Naive thymus-derived CD8-positive, alpha-beta T cell (primary cell): ENCODE measurements at places on chromosomes 11 and 22.
A peak's percentile ranks its signal among the peaks of the same experiment; 100 is the strongest.

DNA sequence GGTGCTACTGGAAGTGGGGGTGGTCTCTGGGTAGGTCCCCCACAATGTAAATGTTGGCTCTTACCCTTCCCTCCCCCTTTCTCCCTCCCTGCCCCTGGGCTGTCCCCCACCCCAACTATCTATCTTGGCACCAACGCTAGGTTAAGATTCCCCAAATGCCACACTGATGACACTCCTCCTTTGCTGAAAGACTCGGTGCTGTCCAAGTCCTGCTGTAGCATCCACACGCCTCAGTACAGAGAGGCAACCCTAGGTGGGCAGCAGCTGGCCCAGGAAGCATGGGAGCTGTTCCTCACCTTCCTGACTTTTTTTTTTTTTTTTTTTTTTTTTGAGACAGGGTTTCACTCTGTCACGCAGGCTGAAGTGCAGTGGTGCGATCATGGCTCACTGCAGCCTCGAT is 3.4 kb upstream of the KCTD17 start:
- DNase-seq, result no peak

DNA sequence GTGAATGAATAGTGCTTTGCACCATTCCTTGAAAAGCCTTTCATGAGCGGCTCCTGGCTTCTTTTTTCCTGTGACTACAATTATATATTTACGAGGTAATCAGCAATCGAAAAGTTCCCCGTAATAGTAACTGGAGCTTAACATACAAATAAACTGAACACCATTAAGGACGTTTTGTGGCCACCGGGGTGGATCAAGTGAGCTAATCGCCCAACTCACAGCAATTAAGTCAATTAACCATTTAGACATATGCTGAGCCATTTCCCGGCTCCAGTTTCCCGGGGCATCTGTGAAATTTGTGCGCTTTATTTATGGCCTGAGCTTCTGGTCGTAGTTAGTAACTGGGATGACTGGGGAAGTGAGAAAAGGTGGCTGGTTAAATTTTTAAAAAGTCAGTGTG is 465.2 kb downstream of the MIAT start:
- no peak for DNase-seq

DNA sequence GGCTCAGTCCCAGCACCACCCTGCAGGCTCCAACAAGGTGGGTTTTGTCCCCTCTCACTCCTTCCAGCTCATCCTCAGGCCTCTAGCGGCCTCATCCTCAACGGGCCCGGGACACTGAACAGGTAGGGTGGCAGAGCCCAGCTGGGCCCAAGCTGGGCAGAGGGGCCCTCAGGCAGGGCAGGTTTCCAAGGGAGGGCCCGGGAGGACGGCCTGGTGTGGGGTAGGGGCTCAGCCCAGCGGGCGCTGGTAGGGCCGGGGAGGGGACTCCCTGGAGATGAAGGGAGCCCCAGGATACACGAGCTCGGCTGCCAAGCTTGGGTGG is 2.5 kb upstream of the IFITM10 start:
- DNase-seq, result no peak

DNA sequence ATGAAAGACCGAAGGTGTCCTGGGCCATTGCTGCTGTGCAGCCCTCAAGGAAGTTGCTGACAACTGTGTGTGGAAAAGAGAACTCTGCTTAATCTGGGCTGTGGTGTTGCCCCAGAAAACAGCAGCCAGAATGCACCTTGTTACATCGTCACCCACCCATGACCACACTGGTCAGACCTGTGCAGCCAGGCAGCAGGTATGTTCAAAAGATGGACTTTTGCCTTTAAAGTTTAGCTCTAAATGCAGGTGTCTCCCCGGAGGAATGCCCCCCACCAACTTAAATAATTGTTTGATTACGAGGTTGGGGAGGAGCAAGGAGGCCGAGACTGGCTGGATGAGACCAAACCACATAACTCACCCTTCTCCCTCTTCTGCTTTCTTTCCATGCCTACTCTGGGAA is 15.3 kb upstream of the POLA2 start:
- no peak for DNase-seq

- no peak for DNase-seq
These were observed 12.7 kb upstream of the MYO18B start for GRCh38 chr22:25729016-25729995.

DNA sequence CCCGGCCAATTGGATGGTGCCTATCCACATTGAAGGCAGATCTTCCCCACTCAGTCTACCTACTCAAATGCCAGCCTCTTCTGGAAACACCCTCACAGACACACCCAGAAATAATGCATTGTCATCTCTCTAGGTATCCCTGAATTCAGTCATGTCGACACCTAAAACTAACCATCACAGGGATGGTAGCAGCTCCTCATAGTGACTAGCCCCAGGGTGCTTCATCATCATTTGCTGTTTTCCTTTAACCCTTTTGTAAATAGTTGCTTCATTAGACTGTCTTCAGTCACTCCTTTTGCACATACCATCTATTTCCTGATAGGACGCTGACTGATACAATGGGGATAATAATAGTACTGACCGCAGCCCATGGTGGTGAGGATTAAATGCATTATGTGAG is 18.8 kb upstream of the AMOTL1 start:
- no peak for DNase-seq

GRCh38 chr11:2123628-2123960 is 15.6 kb downstream of the IGF2 start:
- no peak for DNase-seq

GRCh38 chr11:15179167-15179566 is 64.4 kb downstream of the INSC start:
- DNase-seq, result no peak

- DNase-seq, result no peak
These were observed 138.9 kb upstream of the MTNR1B start for GRCh38 chr11:92830377-92831155.

DNA sequence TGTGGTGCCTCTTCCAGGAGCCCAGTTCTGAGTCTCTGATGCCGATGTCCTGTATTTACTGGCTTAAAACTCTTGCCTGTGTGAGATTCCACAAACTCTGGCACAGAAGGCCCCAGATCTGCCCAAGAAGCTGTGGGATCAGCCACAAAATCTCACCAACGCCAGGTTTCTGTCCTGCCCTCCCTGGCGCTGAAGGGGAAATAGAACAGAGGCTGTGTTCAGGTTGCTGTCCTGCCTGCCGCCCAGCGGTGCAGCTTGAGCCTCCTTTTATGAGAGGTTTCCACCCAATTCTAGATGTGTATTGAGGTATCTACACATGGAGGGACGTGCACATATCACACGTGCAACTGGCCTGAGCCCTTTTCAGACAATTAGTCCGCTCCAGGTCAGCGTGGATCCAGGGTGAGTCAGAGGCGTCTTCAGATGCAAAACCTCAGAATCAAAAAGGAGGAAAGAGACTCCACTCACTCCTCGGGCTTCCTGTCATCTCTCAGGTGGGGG is 2.2 kb downstream of the TMEM80 start:
- DNase-seq, result no peak

- no peak for DNase-seq
These were observed 56.7 kb downstream of the CABIN1 start for GRCh38 chr22:24067587-24068376.

GRCh38 chr11:129278586-129279319 is 86.6 kb upstream of the ARHGAP32 start:
- DNase-seq, result no peak

- DNase-seq, result no peak
These were observed 1061.7 kb upstream of the TENM4 start for GRCh38 chr11:80502511-80502910.

GRCh38 chr11:47220401-47220821 is 5.6 kb downstream of the DDB2 start:
- DNase-seq, result no peak

- no peak for DNase-seq
These were observed 36.2 kb downstream of the FZD4 start for GRCh38 chr11:86918973-86919372.

GRCh38 chr22:42299586-42300258 is 29.3 kb upstream of the TCF20 start:
- peak; percentile 31 for DNase-seq

GRCh38 chr11:83569134-83569805 is 283.1 kb upstream of the CCDC90B start:
- DNase-seq, result no peak
